ENCODE measurements at places on chromosomes 1 and 21.

- no peak for DNase-seq
Observed at GRCh38 chr21:14875186-14875585, 189.6 kb downstream of the NRIP1 start.

DNA sequence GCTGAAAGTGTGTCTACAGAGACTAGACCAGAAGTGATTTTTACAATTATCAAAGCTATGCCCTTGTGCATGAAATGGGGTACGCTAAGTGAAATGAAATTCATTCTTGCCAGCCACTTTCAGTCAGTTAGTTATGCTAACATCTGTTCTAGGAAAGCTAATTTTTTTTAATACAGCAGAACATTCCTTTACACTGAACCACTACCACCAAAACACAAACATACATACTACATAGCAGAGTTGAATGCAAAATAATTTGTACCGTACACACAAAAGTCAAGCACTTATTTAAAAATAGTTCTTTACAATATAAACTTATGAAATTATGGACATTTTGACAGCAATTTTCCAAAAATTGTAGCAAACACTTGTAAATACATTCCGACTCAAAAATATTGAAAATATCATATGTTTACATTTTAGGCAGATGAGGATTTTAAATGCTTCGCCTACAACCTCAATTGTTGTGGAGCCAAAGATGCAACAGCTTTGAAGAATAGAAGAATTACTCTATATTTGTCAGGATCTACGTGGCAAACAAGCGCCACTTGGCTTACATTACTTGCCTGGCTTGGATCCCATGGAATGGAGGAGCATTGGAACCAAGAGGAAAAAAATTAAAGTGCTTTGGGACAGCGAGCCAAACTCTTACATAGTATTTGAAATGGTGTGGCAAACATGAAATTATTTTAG is 30.6 kb downstream of the WLS start:
- no peak for DNase-seq

DNA sequence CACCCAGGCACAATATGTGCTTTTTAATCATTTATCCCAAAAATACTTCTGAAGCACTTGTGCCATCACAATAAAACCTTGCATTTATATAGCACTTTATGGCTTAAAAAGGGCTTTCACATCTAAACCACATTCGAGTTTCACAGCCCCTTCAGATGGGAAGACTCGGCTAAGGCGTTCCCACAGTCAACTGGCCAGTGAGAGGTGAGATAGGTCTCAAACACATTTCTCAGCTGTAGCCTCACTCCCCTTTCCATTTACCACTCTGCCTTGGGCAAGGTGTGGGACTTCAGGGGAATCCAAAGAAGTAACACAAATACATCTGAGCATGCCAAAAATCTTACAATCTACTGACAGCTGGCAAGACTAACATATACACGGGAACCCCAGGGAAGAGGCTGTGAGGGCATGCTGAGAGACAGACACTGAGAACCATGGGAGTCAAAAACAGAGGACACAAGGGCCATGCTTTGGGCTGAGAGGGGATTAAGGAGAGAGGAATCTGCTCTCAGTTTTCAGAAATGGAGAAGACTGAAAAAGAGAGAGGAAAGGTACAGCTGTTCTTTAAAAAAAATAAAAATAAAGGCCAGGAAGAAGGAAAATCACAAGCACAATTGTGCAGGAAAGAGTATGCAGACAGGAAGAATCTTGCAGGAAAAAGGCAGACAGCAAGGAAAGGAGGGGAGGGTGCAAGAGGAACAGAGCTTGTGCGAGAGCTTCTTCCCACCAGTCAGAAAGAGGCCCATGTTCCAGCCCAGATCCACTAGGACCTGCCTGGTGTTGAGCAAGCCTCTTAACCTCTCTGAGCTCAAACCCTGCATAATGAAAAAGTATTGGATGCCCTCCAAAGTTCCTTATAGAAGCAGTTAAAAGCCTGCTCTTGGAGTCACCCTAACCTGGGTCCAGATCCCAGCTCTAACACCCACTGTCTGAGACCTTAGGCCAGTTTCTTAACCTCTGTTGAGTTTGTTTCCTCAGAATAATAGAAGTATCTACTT is 73.5 kb downstream of the JAK1 start:
- no peak for DNase-seq

DNA sequence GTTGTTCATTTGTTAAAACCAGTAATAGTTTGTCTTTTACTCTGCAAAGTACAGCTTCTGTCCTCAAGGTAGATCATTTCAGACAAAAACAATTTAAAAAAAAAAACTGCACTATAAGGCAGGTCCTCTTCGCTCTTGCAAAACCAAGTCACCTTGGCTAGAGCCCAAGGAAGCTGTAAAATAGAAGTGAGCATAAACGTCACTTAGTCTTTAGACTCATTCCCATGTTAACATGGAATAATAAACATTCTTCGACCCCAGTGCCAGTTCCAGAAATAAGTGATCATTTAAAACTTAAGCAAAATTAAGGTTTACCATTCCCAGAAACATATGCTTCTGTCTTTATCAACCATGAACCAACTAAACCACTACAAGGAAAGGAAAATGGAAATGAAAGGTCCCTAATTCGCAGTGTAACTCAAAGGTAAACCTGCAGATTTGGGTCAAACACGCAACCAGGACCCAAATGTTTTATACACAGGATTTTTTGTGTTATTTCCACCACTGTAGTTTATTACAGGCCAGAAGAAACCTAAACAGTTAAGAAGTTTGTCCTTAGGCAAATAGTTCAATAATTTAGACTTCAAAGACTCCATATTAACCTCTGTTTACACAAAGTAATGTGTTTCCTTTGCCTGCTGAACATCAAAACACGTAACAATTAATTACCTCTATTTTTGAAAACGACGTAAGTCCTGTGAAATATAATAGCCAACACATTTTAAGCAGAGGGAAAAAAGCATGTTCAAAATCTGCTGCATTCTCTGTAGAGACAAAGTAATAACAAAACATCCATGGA is 54.6 kb downstream of the TGFBR3 start:
- DNase-seq: no peak

GRCh38 chr1:226360106-226360746 is 47.7 kb downstream of the PARP1 start:
- no peak for DNase-seq

- DNase-seq: no peak
Observed at GRCh38 chr21:38297194-38297631, 40.4 kb downstream of the KCNJ15 start.

DNA sequence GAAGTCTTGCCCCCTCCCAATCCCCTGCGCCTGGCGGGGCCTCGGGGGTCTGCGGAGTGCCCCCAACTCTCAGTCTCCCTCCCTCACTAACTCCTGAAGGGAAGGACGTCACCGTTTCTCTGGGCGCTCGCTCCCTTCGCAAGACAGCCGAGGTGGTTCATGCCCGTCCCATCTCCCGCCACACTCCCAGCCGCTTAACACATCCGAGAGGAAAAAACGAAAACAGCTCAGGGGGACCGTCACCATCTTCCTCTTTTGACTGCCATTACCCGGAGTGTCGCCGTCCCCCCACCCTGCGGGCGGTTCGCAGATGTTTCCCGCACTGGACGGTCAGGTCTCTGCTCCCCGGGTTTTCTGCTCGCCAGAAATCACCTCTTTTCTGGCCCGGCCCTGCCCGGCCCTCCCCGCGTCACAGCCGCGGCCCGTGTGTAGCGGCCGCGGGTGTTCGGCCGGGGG is 532 bp downstream of the ERO1B start:
- no peak for DNase-seq

DNA sequence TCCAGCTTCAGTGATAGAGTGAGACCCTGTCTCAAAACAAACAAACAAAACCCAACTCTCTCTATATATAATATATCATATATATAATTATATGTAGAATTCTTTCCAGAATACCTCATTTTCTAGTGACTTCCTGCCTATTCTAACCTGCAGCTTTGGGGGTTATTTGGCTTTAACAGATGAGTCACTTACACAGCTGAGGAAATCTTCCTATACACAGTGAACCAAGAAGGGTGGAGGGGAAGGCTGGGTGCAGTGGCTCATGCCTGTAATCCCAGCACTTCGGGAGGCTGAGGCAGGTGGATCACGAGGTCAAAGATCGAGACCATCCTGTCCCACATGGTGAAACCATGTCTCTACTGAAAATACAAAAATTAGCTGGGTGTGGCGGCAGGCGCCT is 9.2 kb downstream of the RAB29 start:
- DNase-seq: no peak

DNA sequence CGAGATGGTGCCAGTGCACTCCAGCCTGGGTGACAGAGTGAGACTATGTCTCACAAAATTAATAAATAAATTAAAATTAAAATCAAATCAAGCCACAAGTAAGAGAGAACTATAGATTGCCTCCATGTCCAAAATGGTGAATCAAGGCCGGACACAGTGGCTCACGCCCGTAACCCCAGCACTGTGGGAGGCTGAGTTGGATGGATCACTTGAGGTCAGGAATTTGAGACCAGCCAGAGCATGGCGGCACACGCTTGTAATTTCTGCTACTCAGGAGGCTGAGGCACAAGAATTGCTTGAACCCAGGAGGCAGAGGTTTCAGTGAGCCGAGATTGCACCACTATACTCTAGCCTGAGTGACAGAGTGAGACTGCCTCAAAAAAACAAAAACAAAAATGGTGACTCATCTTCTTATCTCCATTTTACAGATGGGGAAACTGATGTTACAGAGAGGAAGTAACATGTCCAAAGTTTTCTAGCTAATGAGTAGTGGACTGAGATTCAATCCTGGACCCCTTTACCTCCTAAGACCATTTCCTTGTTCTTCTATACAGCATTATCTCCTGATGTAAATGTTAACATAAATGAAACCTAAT is 99.0 kb upstream of the HNRNPU start:
- DNase-seq: no peak

GRCh38 chr1:243320224-243320623 is 64.4 kb downstream of the SDCCAG8 start:
- no peak for DNase-seq

DNA sequence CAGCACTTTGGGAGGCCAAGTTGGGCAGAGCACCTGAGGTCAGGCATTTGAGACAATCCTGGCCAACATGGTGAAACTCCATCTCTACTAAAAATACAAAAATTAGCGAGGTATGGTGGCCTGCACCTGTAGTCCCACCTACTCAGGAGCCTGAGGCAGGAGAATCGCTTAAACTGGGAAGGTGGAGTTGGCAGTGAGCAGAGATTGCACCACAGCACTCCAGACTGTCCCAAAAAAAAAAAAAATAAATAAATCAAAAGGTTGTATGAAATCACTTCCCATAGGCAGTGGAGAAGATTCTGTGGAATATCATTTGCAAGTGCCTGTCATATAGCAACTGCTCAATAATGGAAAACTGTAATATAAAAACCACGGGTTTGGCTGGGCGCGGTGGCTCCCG is 65.1 kb upstream of the SERBP1 start:
- DNase-seq: no peak

DNA sequence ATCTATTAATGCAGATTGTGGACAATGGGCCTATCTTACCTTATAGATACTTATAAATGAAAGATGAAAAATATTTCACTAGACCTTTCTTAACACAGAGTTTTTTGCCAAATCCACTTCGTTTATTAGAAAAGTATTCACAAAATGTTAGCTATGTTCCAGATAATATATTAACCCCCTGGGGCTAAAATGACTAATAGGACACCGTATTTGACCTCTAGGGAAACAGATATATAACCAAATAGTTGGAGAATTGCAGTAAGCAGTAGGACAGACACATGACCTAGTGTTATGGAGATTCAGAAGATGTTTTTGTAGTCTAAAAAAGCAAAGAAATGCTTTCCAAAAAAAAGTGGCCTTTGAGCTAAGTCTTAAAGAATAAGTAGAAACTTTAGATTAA is 106.9 kb downstream of the SEC16B start:
- no peak for DNase-seq

- DNase-seq: no peak
Observed at GRCh38 chr1:235307158-235308124, 20.5 kb downstream of the ARID4B start.
